ENCODE measurements at places on chromosomes 3 and 15. TPM values are rescaled to one million over a fixed set of nuclear protein-coding genes. Genes with fewer than 3 reads are reported as not detected.

Gene C3orf80
- total RNA-seq: 13.7 TPM

Gene MYL3
- 0.43 TPM for total RNA-seq

DNA sequence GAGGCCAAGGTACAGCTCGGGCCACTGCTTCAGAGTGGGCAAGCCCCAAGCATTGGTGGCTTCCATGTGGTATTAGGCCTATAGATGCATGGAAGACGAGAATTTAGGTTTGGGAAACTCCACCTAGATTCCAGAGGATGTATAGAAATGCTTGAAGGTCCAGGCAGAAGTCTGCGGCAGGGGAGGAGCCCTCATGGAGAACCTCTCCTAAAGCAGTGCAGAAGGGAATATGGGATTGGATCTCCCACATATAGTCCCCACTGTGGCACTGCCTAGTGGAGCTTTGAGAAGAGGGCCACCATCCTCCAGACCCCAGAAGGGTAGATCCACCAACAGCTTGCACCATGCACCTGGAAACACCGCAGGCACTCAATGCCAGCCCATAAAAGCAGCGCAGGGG lies 48.1 kb upstream of the XXYLT1 start:
- H3K4me1 ChIP-seq: no peaks in the 10 kb centered on the region
- no peak for DNase-seq
- no peak overlapping the region for H3K4me3 ChIP-seq
- no peaks in the 10 kb centered on the region for H3K27me3 ChIP-seq
- no peak overlapping the region for H3K27ac ChIP-seq

- no peak overlapping the region for H3K4me3 ChIP-seq
- no peaks in the 10 kb centered on the region for H3K36me3 ChIP-seq
- H3K27ac ChIP-seq: peak overlapping the region; percentile 17
- H3K4me1 ChIP-seq: peaks cover 28% of the 10 kb centered on the region
Observed at GRCh38 chr3:45029661-45030060, 3.6 kb downstream of the CLEC3B start.
